ENCODE measurements at places on chromosomes 7 and 10. TPM values are rescaled to one million over a fixed set of nuclear protein-coding genes. Genes with fewer than 3 reads are reported as not detected.

DNA sequence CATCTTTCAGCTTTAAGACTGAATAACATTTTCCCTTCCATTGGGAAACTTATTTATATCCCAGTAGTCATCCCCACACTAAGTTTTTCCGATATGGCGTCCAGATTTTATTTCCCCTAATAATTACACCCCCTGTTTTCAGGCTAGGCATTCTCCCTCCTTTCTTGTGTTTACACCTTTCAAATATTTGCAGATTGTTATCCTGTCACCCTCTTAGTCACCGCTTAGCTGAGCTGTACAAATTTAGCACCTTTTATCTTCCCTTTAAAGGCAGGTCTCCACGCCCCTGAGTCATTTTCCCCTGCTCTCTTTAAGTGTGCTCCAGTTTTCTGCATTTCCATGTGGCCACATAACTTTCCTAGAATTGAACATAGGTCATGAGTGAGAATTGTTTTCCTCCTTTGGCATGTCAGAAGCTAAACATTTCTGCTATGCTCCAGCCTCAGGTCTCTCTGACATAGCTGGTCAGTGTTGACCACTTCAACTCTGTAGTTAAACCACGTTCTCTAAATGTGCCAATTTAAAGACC lies 47.4 kb downstream of the LRRC4 start:
- DNase-seq: no peak

- DNase-seq: no peak
Observed at GRCh38 chr7:1646957-1647891, 22.9 kb upstream of the ELFN1 start.

DNA sequence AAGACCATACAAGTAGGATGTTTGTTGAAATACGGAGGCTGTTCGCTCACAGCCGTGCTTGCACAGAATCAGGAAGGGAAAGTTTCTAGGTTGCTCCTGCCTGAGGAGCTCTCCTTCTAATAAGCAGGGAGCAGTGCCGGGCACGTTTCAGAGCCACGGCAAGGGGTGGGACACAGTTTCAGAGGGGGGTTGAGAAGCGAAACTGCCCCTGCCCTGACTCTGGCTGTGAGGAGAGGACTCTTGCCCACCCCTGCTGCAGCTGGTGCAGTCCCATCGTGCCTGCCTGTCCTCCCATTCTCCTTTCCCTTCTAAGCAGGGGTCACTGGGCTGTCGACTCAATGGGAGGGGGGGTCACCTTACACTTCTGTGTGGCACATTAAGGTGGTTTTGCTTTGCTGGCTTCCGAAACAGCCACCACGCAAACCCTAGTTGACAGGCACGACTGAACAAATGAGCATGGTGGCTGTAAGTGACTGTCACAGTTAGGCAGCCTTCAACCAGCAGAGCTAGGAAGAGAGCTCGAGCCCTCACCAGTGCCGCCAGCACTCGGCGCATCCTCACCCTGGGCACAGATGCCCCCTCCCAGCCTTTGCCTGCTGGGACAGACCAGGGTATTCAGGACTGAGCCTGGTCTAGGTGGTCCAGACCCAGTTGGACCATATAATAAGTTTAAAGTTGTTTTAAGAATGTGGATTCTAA lies 37.5 kb downstream of the ZNF467 start:
- no peak for DNase-seq

DNA sequence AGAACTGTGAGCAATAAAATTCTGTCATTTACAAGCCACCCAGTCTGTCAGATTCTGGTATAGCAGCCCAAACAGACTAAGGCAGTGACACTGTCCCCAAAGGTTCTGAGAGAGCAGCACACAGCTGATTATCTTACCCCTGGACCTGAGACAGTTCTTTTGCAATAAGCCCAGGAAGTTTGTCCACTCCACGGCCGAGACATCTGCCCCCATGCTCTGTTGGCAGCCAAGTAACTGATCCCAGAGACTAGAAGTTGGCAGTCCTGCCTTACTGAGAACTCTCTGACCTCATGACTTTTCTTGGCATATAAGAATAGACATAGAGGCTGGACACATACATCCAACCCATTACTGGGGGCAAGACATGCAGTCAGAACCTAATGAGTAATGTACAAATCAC lies 243.0 kb upstream of the GRB10 start:
- no peak for DNase-seq

- no peak for DNase-seq
Observed at GRCh38 chr10:26665080-26666048, 32.1 kb upstream of the PDSS1 start.

DNA sequence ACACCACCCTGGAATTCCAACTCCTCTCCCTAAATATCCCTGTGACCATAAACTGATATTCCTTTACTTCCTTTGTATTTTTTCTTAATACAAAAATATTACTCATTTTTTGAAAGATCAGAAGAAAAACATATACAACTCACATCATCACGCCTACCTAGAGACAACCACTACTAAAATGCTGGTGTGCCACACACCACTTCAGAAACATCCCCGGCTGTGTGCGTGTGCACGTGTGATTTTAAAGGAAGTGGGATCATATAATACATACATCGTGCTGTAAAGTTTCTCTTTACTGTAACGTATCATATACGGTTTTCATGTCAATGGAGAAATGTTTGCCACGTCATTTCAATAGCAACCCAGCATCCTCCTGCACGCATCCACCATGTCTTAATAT lies 76.5 kb downstream of the ITIH5 start:
- no peak for DNase-seq

- DNase-seq: no peak
Observed at GRCh38 chr10:130631142-130632096, 495.2 kb downstream of the GLRX3 start.

DNA sequence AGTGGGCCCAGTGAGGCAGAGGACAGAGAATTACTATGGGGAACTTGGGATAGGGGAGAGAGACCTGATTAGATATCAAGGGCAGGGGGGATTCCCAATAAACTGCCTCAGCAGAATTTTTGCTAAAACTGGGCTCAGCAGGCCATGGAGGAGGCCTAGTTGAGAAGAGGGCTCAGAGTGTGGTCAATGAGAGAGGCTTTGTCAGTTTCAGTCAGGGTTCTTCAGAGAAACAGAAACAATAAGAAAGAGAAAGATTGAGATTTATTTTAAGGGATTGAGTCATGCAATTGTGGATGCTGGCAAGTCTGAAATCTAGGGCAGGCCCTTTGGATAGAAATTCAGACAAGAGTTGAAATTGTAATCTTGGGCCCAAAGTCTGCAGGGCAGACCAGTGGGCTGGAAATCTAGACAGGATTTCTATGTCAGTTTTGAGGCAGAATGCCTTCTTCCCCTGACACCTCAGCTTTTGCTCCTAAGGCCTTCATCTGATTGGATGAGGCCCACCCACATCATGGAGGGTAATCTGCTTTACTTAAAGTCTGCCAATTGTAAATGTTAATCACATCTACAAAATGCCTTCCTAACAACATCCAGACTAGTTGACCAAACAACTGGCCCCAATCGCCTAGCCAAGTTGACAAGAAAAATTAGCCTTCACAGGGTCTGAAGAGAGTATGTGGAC lies 33.5 kb upstream of the CCSER2 start:
- DNase-seq: no peak

SLC39A12 gene
- total RNA-seq: not detected

- no peak for DNase-seq
Observed at GRCh38 chr7:30032310-30033125, 4.3 kb downstream of the PLEKHA8 start.

Measured in epithelial cell of proximal tubule (primary cell).